H4 (cell line): ENCODE measurements at places on chromosomes 7 and 10. TPM values are rescaled to one million over a fixed set of nuclear protein-coding genes. Genes with fewer than 3 reads are reported as not detected.

DNA sequence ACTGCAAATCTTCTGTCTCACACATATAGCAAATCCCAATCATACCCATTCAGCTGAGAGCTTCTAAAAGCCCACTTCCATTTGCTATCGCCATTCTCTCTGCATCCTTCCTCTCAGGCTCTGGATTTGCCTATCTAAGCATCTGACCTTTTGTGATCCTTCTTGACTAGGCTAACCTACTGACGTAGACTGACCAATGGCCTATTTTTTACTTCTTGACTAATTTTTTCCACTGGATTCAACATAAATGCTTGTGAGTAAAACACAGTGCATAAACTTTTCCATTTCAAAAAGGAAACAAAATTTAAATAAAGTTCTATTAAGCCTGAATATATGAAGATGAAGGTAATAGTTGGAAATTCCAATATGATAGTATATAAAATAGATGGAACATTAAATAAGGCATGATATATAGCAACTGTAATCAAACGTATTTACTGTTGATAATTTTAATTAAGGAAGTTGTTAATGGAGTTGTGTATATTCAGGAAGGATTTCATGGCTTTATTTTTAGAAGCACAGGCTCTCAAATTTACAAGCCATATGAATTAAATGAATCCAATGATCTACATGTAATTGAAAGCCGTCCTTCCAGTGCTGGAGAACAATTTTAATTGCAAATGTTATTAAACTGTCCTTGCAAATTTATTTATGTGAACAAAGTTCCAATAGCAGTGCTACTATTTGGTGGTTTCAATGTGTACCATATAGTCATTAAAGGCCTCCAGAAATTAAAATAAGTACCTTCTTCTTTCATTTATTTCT lies 918.4 kb downstream of the SORCS3 start:
- DNase-seq = no peak

- DNase-seq = no peak
Observed at GRCh38 chr7:13466874-13467547, 522.5 kb downstream of the ETV1 start.

DNA sequence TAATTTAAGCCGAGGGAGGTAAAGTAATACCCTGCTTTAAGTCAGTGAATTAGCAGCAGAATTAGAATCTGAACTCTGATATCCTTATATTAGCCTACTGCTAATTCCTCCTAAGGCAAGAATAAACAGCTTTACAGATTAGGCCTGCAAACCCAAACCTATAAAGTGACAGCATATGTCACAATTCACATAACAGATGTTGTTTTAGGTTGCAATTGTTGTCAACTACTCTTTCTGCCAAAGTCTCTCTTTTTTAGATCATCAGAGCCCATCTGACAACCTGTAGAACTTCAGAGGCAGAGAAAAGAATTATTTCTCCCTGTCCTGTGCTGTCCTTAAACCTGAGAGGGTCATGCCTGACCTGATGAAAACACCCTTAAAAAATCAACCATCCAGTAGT lies 167.2 kb downstream of the PRKG1 start:
- DNase-seq = no peak

DNA sequence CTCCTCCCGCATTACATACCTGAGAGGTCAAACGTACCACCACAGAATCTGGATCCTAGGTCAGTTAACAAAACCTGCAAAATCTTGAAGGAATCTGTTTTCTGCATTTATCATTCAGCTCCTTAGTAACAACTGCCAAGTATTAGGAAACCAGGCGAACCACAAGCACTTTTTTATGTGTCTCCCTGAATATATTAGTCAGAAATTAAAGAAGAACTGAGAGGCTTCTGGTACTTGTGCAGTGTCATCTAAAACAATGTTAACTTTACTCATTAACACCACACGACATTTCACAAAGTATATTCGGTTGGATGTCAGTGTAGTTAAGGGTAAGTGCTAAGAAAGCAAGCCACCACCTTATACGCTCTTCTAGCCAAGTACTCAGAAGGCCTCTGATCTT lies 2.5 kb downstream of the CCDC6 start:
- no peak for DNase-seq

Gene PON3
- total RNA-seq = not detected in 2 replicates

DNA sequence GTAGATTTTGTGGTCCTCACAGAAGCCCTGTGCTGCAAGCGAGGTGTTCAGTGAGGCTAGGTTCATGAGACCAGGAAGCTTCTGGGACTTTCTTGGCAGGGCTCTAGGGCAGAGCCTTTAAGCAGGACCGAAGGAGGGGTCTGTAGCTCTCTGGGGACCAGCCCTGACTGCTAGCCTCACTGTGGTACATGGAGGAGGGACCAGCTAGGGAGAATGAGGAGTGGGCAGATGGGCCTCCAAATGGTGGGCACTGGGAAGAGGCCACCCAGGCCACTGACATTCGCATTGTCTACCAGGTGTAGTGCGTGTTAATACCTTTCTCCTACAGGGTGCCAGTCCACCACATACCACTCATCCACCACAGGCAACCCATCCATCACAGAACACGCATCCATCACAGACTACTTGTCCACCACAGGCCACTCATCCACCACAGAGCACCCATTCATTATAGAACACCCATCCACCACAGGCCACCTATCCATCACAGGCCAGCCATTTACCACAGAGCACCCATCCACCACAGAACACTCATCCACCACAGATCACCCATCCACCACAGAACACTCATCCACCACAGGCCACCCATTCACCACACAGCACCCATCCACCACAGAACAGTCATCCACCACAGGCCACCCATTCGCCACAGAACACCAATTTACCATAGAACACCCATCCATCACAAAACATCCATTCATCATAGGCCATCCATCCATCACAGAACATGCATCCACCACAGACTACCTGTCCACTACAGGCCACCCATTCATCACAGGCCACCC lies 31.6 kb upstream of the ZNF488 start:
- no peak for DNase-seq

GRCh38 chr7:127587663-127588018 lies 570 bp upstream of the ARF5 start:
- no peak for DNase-seq

Gene GATA3
- 0.21 and 0.64 TPM in 2 replicates for total RNA-seq

Gene ANXA11
- 51.6 and 65.3 TPM in 2 replicates for total RNA-seq

Gene DYDC2
- total RNA-seq = 0.08 and 0.47 TPM in 2 replicates

Gene PDZD8
- total RNA-seq = 9.5 and 11.0 TPM in 2 replicates

Gene FEZF1
- 2.3 and 2.4 TPM in 2 replicates for total RNA-seq
